ENCODE measurements at places on chromosomes 6 and 20.

DNA sequence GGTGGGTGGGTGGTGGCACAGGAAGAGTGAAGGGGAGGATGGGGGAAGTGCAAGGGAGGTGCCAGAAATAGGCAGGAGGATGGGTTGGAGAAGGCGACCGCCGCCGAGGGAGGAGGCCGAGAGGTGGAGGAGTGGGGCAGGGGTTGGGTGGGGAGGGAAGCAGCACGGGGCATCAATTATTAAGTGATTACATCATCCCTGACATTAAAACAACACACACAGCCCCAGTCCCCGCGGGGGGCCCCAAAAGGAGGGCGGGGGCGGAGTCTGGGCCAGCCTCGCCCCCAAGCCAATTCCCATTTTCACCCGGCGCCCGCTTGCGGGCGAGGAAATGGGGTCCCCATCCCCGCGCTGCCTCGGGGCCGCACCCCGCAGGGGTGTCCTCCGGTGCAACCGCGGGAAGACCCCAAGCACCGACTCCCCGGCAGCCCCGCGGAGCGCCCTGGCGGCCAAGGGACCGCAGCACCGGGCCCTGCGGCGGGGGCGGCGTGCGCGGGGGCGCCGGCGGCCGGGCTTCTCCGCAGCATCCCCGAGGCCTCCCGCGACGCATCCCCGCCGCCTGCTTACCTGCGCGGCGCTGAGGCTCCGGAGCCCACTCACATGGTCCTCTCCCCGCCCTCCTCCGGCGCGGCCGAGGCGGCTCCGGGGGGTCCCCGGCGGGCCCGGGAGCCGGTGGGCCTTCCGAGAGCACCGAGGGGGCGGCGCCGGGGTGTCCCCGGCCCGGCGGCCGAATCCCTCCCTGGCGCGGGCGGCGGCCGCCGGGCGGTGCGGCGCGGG lies 663 bp downstream of the FYN start:
- no peak for DNase-seq

- DNase-seq, result no peak
Observed at GRCh38 chr6:116866281-116866871, 10.7 kb upstream of the RFX6 start.

- no peak for DNase-seq
Observed at GRCh38 chr6:25866011-25866410, 8.0 kb downstream of the SLC17A3 start.

- DNase-seq, result no peak
Observed at GRCh38 chr6:30500421-30501355, 11.4 kb downstream of the HLA-E start.

DNA sequence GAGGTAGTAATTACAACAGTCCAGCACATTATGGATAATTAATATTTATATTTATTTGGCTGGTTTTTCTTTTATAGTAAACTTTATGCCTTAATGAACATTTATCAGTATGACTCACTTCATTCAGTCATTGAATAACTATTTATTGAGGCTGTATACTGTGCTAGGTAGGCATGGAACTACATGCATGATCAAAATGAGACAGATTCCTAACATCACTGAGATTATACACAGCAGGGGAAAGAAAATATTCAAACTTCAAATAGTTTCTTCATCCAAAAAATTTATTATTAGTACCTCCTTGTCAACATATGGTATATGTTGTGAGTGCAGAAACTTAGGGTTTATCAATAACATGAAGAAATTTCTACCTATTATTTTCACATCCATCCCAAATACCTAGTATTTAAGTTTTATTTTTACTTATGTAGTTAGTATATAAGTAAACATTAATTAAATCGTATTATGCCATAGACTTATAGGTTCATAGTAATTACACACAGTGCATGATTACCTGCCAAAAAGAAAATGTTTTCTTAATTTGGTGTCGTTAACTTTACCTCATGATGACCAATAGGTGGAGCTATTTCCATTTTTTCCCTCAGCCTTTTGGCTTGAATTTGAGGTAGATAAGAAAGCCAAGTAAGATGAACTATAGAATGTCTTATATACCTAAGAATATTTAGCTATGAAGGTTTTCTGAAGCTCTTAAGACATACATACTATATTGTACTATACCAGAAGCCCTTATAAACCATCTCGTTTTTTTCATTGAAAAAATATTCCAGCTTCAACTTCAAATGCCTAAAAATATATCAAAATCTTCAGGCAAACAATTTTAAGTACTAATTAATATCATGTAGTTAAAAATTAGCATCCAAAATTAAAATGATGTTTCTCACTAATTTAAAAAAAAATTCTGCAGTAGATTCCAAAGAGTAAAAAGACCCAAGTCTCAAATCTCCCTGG lies 12.5 kb upstream of the TMEM30A start:
- DNase-seq, result no peak

- no peak for DNase-seq
Observed at GRCh38 chr20:14778875-14779274, 441.5 kb upstream of the FLRT3 start.
